ENCODE measurements at places on chromosomes 1 and 21.

GRCh38 chr21:33064623-33065390, 5.1 kb upstream of the OLIG1 start:
- no peak for DNase-seq

GRCh38 chr1:35857830-35858229, 25.2 kb upstream of the AGO1 start:
- DNase-seq, result no peak

DNA sequence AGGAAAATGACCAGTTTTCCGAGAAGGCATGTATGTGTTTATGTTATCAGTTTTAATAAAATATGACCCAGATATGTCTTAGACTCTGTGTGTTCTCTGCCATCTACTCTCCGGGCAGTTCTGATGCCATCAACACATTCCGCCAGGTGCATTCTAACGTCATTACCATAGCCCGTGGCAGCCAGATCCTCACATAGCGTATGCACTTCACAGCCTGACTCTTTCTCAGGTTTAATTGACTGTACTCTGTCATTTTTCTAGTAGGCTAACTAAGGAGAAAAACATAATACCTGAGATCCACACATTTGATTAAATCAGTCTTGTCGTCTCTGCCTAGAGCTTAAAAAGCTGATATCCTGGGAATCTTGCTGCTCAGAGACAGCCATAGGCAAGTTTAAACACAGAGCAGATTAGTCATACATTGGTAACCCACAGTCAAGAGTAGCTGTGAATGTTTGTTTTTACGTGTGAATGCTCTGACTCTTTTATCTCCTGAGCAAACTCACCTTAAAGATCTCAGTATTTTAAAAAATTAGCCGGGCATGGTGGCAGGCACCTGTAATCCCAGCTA, 175.9 kb downstream of the GREM2 start:
- DNase-seq, result no peak

GRCh38 chr1:61670445-61670844, 54.5 kb downstream of the TM2D1 start:
- no peak for DNase-seq

GRCh38 chr1:52676249-52676903, 21.8 kb downstream of the COA7 start:
- no peak for DNase-seq

GRCh38 chr1:44962729-44963128, 23.7 kb downstream of the EIF2B3 start:
- no peak for DNase-seq

DNA sequence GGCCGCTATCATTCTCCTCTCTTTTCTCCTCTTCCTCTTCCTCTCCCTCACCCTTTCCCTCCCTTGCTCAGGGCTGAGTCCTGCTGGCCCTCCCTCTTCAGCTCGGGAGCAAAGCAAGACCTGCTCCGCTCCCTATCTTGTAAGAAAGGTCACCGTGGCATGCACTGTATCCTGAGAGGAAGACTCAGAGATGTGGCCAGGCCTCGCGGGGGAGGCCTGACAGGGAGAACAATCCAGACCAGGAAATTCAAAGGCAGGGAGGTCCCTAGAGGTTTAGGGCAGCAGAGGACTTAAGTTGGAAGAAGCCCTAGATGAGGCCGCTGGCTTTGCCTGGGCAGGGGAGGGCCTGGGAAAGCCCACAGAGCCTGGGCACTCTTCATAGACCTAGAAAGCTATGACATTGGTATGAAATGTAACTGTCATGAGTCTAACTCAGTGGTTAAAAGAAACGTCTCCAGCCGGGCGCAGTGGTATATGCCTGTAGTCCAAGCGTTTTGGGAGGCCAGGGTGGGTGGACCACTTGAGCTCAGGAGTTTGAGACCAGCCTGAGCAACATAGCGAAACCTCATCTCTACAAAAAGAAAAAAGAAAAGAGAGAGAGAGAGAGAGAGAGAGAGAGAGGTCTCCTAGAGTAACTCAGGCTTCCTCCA, 14.6 kb upstream of the PTAFR start:
- no peak for DNase-seq

DNA sequence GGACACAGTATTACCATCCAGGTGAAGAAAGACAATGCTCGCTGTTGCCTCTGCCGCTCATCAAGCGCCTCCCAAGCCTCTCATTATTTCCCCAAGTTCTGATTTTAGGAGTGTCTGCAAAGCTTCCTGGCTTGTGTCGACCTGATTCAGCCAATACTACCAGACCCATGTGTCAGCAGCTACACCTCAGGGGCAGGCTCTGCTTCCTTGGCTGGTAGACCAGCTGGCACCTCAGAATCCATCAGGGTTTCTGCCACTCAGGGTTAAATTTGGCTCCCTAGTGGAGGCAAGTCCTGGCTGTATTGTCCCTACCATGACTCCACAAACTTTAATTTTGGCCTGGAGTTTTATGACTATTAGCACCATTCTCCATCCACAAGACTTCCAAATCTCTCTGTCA, 35.4 kb downstream of the SUSD4 start:
- no peak for DNase-seq

DNA sequence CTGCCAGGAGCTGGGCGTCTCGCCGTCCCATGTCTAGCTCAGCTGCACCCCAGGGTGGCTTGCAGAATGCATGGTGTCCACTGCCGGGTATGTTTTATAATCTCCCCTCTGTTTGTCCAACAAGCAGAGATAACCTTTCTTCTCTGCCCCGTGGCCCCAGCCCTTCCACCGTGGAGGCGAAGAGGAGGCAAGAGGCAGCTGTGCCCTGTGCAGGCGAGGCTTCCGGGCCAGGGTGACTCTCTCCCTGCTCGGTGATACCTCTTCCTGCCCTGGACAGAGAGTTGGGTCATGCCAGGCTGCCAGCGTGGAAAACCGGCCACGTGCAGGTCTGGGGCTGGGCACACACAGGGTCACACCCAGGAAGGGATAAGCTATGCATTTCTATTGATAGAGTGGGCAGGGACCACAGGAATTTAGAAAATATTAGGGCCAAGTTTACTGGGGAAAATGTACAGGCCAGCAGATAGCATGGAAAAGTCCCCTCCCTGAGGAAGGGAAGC, at the start of gene TFF2:
TSS of gene TFF2 (minus strand) at position 68 of the 500 bp plus-strand sequence. CDS start at position 31, 37 bp downstream.
- DNase-seq, result no peak

DNA sequence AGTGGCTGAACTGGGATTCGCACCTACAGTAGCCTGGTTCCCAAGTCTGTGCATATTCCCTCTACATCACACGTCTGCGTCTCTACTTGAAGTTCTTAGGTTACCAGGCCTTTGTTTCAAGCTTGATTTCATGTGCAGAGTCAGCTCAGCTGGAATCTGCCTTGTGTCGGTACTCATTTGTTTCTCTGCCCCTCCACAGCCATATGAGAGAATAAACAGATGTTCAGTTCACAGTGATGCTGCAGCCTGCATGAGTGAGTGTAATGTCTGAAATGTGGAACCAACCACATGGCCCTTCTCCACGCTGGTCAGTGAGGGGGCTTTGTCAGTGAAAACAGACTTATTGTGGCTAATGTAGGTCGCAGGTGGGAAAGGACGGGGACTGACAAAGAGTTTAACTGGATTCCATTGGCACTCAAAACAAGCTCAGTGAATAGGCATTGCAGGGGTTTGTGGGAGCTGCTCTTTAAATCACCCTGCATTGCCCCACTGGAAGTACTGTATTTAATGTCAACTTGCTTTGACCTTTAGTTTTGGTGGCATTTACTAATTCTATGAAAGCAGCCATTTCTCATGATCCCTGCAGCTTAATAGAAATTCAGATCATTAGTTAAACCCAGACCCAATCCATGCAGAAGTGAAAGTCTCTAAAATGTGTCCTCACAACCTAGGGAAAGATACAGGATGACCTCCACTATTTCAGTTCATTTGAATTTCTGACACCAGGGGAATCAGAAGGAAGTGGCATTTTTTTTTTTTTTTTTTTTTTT, 136.4 kb upstream of the FAM78B start:
- DNase-seq, result no peak

DNA sequence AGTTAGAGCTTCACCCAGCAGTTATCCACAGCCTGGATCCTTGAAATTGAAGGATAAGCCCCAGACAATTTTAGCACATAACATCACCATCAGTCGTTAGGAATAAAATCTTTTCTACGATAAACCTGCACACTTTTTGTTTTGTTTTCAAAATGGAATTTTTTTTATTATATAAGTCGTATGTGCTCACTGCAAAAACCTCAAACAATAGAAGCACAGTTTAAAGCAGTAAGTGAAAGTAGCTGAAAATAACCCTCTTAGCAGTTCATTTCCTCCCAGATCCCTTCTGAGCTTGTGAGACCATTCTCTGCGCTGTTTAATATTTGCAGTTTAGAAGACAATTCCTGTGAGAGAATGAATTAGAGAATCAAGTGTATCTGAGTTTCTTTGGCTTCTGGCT, 38.3 kb downstream of the ELK4 start:
- DNase-seq, result no peak

- no peak for DNase-seq
Observed at GRCh38 chr1:111565079-111565478, 54.5 kb upstream of the RAP1A start.

- DNase-seq, result no peak
Observed at GRCh38 chr1:217272385-217272784, 358.5 kb downstream of the GPATCH2 start.

DNA sequence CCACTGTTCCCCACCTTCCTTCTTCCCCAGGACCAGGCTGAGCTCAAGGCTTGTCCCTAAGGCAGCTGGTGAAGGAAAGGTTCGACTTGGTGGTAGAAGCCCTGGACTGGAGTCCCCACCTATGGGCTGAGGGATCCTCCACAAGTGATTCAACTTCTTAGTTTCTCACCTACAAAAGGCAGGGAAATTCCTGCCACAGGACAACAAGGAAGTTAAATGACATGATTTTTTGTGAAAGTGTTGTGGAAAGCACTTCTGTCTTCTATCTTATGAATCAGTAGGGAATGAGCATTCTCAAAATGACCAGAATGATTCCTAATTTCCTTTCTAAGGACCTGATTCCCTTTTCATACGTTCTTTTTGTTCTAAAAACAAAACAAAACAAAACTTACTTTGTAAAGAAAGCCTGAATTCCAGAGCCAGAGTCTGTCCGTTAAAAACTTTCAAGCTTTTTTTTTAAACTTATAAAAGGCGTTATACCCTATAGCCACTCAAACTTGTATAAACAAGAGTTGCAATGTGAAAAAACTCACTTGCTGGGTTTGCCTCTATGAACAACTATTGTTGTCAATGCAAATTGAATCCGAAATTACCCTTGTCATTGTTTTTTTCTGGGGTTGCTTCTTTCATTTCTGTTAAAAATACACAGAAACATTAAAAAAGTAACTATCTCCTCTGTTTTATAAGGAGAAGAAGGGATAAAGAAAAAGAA, 12.2 kb downstream of the KCNJ15 start:
- DNase-seq, result no peak

DNA sequence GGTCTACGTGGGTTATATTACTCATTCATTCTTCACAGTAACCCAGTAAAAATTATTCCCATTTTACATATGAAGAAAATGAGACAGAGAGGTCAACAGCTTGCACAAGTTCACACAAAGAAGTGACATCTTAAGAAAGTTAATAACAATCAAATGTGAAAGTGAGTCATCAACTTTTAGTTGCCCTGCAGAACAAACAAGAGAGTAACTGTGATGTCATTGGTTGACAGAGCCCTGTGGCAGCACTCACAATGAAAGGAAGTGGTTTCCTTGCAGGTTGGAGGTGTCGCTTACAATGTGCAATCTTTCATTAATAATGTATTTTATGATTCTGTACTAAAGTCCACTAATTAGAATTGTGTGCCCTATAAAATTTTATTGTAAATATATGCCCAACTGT, 369.6 kb downstream of the RYR2 start:
- DNase-seq, result no peak

- no peak for DNase-seq
Observed at GRCh38 chr1:45213892-45214291, 7.5 kb upstream of the ZSWIM5 start.

DNA sequence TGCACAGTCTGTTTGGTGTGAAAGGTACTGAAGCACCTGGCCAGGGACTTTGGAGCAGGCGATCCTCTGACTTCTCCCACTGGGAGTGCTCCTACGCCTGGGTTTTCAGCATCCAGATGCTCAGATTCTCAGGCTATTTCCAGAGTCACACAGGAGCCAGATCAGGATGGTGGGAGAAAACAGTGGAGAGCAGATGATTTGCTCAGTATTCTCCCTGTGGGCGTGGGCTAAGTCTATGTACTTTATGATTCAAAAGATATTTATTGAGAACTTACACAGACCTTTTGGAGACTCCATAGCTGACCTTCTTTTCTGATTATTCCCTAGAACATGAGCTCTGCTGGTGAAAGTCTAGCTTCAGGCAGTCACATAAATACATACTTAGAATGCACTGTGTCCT, 134.6 kb downstream of the TENT5C start:
- no peak for DNase-seq

- DNase-seq, result no peak
Observed at GRCh38 chr21:41763996-41764395, 2.9 kb downstream of the RIPK4 start.

- DNase-seq, result no peak
Observed at GRCh38 chr1:205449750-205450443, 5.9 kb downstream of the BLACAT1 start.

GRCh38 chr1:215569986-215570824, 3.1 kb downstream of the KCTD3 start:
- DNase-seq, result no peak

DNA sequence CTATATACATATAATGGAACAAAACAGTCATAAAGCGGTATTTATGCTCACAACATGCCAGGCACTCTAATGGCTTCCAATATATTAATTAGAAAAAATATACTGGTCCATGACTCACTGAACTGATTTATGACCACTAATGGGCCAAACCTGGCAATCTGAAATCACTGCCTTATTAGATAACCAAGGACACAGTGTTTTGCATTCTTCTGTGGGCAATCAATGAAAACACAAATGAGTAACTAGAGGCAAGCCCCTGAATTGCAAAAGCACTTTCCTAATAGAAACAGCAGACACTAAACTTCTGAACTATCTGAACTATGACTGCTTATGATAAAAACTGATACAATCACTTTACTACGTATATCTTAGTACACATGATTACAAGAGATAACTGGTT, 3.5 kb downstream of the GCLM start:
- no peak for DNase-seq

- DNase-seq, result no peak
Observed at GRCh38 chr1:232432313-232432712, 197.6 kb downstream of the SIPA1L2 start.

GRCh38 chr1:6950001-6950765, 164.9 kb downstream of the CAMTA1 start:
- no peak for DNase-seq

DNA sequence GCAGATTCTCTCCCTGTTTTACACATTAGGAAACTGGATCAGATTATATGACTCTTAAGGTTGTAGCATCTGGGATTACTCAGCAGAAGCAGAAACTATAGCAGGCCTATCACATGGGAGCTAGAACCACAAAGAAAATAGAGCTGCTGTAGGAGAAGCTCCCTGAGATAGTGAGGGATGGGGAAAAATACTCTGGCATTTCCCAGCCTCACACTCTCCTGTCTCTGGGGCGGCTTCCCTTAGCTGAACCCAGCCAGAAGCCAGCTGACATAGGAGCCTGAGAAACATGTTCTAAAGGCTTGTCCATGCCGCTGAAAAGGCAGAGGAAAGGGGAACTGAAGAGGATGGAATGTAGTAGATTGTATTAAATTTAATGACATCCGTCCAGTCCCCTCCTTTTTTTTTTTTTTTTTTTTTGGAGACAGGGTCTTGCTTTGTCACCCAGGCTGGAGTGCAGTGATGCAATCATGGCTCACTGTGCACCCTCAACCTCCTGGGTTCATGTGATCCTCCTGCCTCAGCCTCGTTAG, 76.8 kb upstream of the DNAJC6 start:
- DNase-seq, result no peak
